Activated CD8-positive, alpha-beta memory T cell treated with anti-CD3 and anti-CD28 coated beads, Interleukin-2, amount 10 ng/mL, durations not matched to agents 7 days and 5 days (primary cell): ENCODE measurements at places on chromosomes 11 and 22. TPM values are rescaled to one million over a fixed set of nuclear protein-coding genes. Genes with fewer than 3 reads are reported as not detected.

ACR gene
- not detected for total RNA-seq

TRIM6 gene
- 1.5 TPM for total RNA-seq

IGLL5 gene
- not detected for total RNA-seq

LMO1 gene
- not detected for total RNA-seq

C22orf39 gene
- total RNA-seq: 31.1 TPM

PARVB gene
- total RNA-seq: 56.9 TPM

CHADL gene
- total RNA-seq: 0.38 TPM

SPECC1L gene
- 57.4 TPM for total RNA-seq

RAB1B gene
- total RNA-seq: 146 TPM

MYEOV gene
- not detected for total RNA-seq

ZP1 gene
- total RNA-seq: not detected

RAB36 gene
- 0.26 TPM for total RNA-seq

GRAP2 gene
- total RNA-seq: 183 TPM

UPK2 gene
- total RNA-seq: not detected
